ENCODE measurements at places on chromosomes 3 and 15. TPM values are rescaled to one million over a fixed set of nuclear protein-coding genes. Genes with fewer than 3 reads are reported as not detected.

CDCP1 gene
- polyA plus RNA-seq = not detected

ALPK3 gene
- not detected for polyA plus RNA-seq

RBPMS2 gene
- polyA plus RNA-seq = 0.14 TPM

BCL2A1 gene
- polyA plus RNA-seq = 75.8 TPM

SLC24A5 gene
- polyA plus RNA-seq = not detected

ASB7 gene
- 11.1 TPM for polyA plus RNA-seq

ITIH1 gene
- not detected for polyA plus RNA-seq

PLCB2 gene
- 20.8 TPM for polyA plus RNA-seq

GOLGA6L10 gene
- polyA plus RNA-seq = 0.19 TPM

TXNRD3 gene
- 0.28 TPM for polyA plus RNA-seq

CPN2 gene
- polyA plus RNA-seq = not detected

P2RY13 gene
- 0.46 TPM for polyA plus RNA-seq

SKOR1 gene
- polyA plus RNA-seq = not detected

TMCO5A gene
- not detected for polyA plus RNA-seq

CP gene
- polyA plus RNA-seq = 0.24 TPM

B3GALNT1 gene
- 1.1 TPM for polyA plus RNA-seq

DNAH1 gene
- 1.1 TPM for polyA plus RNA-seq

SLC6A20 gene
- polyA plus RNA-seq = 0.69 TPM

DOCK3 gene
- polyA plus RNA-seq = not detected

LMCD1 gene
- polyA plus RNA-seq = 4.8 TPM
